ENCODE measurements at places on chromosomes 6 and 20.

- DNase-seq = no peak
Measured at GRCh38 chr20:13681248-13682125, 42.8 kb upstream of the TASP1 start.

GRCh38 chr6:118965371-118965770, 30.4 kb upstream of the MCM9 start:
- no peak for DNase-seq

DNA sequence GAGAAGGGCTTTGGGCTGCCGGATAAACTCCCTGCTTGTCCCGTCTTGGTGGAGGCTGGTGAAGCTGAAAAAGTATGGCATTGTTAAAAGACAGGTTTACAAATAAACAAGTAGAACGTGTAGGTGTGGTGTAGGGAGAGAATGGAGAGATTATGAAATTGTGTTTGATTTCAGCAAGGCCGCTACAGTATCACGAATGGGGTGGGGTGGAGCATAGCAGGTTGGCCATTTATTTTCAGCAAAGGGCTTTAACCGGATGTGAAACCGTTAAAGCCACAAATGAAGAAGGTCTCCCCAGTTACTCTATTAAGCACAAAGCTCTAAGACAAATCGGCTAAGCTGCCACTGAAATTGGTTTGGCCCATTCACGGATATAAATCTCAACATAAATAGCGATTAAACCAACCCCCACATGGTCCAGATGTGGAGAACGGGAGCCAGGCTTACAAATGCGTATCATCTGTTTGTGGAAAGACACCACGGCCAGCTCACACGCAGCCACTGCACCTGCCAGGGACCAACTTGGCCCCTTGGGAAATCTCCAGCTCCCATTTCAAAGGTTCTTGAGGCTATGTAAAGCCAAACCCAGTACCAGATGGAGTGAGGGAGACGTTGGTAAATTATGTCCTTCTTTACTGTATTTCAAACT, 94.0 kb downstream of the ZMYND8 start:
- DNase-seq = no peak

GRCh38 chr6:166675736-166676135, 48.7 kb upstream of the RPS6KA2 start:
- DNase-seq = no peak

- DNase-seq = no peak
Measured at GRCh38 chr6:170347091-170347490, 40.5 kb downstream of the FAM120B start.

GRCh38 chr6:111211411-111212030, 124.2 kb downstream of the SLC16A10 start:
- no peak for DNase-seq

DNA sequence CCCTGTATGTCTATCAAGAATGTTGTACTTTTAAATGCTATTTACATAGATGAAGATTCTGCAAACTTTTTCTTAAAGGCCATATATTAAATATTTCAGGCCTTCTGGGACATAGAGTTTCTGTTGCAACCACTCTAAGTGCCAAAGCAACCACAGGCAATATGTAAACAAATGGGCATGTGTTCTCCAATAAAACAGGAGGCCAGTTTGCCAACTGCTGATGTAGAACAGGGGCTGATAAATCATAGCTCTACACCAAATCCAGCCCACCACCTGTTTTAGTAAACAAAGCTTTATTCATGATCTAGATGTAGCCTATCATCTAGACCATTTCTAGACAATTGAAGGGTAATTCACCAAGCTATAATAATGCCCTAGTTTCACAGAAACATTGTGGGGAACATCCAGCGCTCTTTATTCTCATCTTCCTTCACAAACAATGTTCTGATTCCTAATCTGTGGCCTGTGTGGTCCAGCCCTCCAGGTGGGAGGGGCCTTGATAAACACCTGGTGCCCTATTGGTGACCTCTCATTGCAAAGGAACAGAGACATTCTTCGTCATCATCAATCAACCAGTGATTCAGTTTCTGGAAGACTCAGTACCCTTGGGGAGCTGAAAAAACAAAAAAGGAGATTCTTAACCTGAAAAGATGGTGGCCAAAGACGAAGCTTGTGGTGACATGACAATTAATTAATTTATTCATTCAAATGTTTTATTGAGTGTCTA, 80.2 kb downstream of the PREP start:
- no peak for DNase-seq

Data from choroid plexus epithelial cell (primary cell).